Bronchial epithelial cell (primary cell): ENCODE measurements at places on chromosomes 2 and 18.

GRCh38 chr2:219661197-219661954, 33.9 kb downstream of the SLC4A3 start:
- DNase-seq = peak; percentile 87

DNA sequence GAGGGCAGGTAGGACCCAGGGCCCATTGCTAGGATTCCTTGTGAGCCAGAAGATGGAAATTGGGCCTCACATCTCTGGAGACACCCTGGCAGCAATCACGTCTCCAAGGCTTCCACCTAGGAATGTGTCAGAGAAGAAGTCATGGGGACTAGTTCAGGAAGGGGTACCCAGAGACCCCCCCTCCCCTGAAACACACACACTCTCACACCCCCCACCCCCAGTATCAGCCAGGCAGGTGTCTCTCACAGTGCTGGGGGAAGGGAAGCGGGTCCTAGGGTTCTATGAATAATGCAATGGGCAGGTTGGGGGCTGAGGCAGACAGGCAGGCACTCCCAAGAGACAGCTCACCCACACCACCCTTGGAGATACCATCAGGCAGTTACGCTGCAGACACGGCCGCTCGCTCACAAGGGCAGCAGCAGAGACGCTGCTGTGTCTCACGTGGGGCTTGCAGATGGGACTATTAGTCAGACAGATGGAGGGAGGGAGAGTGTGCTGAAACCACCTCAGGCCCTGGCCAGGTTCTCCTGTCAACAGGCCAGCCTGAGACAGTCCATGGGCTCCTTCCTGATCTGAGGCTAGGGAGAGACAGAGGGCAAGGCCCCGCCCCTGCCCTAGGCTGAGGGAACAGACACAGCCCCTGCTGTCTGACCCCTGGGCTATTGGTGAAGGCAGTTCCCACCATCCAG, 134.6 kb downstream of the CYP26B1 start:
- no peak for DNase-seq

GRCh38 chr2:41871080-41871479, 176.7 kb upstream of the PKDCC start:
- no peak for DNase-seq

- no peak for DNase-seq
Measured at GRCh38 chr2:235536711-235537110, 42.9 kb downstream of the AGAP1 start.

DNA sequence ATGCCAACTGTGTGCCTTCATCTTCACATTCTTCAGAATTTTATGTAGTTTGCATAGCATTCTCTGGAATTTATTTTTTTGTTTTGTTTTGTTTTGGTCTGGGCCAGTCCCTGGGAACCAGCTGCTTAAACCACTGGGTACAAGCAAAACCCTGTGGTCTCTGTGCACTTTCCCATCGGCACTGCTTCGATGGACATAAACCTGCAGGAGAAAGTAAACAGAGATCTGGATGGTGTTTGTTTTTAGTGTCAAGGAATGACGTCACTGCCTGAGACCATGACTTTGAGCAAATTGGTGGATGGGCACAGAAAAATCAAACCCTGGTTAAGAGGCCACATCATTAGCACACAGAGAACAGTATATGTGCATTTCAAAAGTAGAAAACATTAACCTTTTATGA, 64.7 kb upstream of the RASGRP3 start:
- peak; percentile 9 for DNase-seq

DNA sequence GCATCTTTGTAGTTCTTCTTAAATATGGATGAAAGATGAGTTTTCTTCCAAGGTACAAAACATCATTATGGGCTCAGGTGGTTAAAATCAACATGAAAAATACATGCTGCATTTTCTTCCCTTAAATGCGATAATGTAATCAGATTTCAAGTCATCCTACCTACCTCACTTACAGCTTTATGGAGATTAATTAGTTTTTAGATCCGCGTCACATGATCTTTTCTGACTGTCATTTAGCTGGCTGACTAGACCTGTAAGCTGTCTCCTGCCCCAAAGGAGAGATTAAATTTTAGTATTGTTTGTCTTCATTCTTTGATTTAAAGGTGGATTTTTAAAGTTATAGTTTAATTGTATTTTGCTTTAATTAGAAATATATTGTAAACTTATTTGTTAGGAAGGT, 678.0 kb upstream of the ZEB2 start:
- DNase-seq = no peak

DNA sequence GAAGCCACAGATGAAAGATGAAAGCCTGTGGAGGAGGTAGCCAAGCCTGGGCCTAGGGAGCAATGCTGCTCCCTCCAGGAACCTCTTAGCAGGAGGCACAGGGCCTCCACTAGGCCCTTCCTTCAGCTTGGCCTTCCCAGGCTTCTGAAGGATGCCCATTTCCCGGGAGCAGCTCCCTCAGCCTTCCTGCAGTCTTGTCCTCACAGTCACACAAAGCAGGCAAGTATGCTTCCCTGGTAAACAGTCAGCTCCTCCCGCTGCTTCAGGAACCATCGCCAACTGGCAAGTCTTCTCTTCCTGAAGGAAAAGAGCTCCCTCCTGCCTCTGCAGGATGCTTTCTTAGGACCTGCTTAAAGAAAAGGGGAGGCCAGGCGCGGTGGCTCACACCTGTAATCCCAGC, 53.2 kb downstream of the SMAD7 start:
- DNase-seq = no peak

DNA sequence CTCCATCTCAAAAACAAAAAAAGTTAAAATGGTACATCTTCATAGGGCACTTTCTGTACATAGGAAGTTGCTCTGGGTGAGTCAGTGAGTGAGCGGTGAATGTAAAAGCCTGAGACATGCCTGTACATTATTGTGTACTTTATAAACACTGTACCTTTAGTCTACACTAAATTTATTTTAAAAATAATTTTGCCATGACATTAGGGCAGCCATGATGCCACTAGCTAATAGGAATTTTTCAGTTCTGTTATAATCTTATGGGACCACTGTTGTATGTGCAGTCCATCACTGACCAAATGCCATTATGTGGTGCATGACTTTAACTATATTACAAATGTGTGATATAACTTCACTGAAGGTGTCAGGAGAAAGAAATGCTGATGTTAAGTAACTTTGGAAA, 11.0 kb upstream of the TXNDC2 start:
- DNase-seq = peak; percentile 81

GRCh38 chr18:32238635-32239268, 48.9 kb downstream of the MEP1B start:
- DNase-seq = no peak

GRCh38 chr2:179876266-179876665, 14.9 kb upstream of the ZNF385B start:
- DNase-seq = peak; percentile 13

DNA sequence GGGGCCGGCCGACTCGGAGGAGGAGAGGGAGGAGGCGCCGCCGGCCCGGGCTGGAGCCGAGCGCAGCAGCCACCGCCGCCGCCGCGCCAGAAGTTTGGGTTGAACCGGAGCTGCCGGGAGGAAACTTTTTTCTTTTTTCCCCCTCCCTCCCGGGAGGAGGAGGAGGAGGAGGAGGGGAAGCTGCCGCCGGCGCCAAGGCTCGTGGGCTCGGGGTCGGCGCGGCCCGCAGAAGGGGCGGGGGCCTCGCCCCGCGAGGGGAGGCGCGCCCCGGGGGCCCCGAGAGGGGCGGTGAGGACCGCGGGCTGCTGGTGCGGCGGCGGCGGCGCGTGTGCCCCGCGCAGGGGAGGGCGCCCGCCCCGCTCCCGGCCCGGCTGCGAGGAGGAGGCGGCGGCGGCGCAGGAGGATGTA, 316 bp downstream of the CRIM1 start:
- DNase-seq = no peak

- no peak for DNase-seq
Measured at GRCh38 chr2:44351088-44351487, 10.2 kb downstream of the PREPL start.

DNA sequence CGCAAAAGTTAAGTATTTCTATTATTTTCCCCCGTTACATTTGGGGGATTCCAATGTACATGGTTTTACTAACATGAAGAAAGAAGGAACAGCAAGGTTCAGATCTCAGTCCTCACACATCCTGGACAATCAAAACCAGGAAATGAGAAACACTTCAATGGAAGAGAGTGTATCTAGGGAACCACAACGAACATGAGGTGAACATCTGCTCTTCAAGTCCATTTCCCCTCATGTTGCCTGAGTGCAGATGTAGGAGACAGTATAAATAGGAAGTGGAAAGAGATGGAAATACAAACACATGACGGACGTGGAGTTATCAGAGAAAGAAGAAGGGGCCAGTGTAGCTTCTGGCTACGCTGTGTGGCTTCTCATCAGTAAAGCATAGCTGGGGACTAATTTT, 52.6 kb downstream of the CHN1 start:
- no peak for DNase-seq

GRCh38 chr2:8657423-8658062, 24.3 kb upstream of the ID2 start:
- DNase-seq = no peak

DNA sequence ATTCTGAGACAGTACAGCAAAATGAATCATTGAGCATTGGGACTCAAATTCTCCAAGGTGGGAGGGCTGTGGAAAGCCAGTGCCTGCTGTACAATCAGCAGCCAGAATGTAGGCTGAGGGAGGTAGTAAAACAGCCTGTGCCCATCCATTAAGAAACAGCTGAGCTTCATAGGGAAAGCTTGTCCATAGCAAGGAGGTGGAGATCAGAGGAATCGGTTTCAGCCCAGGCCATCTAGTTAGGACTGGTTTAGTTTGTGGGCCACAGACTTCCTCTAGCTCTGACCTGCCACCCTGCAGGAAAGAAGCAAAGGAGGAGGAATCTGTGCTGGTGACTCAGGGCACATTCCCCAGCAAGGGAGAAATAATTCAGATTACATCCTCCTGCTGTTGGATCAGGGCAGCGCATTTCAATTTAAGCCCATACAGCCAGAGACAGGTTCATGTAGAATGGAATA, 333.4 kb downstream of the SETBP1 start:
- DNase-seq = peak; percentile 80

DNA sequence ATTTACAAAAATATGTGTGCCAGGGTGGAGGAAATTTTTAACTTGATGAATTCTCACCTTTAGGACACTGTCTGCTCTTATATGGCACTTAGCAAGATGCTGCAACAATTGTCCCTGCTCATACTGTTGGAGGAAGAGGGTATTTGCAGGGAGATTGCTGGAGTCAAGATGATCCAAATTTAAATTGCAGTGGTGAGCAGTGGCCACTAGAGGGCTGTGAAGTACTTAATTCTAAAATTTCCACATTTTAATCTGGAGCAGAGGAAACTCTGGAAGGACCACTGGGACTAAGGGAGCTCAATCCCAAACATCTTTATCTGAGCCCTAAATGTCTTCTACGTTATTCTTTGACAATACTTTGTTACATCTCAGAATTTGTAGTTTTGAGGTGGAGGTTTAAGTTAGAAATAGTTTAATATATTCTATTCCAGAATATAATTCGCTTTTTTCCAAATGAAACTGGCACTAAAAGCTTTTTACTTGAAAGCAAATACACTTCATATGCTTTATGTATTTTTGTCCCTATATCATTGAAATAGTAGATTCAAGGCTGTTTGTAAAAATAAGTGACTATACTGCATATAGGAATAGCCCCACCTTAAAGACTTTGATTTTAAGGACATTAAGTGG, 33.0 kb upstream of the PTH2R start:
- peak; percentile 49 for DNase-seq

- DNase-seq = peak; percentile 45
Measured at GRCh38 chr2:196046123-196046917, 22.3 kb downstream of the DNAH7 start.

GRCh38 chr2:115070002-115070401, 627.6 kb downstream of the DPP10 start:
- no peak for DNase-seq

DNA sequence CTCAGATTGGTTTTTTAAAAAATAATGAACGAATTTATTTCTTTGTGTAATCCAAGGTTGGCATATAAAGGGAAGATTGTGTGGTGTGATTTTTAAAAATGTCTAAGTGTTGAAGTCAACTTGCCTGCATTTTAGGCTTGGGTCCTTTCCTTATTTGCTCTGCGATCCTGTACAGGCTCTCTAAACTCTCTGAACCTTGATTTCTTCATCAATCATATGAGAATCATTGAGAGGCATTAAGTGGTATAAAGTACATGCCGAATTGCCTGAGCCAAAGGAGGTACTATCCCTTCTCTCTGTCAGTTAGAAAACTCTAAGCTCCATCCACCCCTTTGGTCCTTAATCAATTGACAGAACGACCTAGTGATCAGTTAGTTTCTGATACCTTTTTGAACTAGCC, 440.4 kb upstream of the MEX3C start:
- DNase-seq = no peak

DNA sequence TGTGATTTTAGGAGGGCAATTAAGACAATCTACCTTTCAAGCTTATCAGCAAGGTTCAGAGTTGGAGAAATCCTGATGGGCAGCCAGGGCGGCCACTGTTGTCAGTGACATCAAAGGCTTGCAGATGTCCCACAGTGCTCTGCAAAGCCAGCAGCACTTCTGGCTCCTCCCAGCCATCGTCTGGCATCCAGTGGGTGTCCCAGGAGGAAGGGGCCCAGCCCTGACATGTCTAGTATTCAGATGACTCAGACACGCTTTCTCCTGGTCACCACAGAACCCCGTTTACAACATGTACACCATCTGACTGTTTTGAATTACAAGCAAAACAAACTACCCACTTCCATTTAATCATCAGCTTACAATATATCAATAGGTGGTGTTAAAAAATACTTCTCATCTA, 61.4 kb downstream of the CYRIA start:
- peak; percentile 95 for DNase-seq

DNA sequence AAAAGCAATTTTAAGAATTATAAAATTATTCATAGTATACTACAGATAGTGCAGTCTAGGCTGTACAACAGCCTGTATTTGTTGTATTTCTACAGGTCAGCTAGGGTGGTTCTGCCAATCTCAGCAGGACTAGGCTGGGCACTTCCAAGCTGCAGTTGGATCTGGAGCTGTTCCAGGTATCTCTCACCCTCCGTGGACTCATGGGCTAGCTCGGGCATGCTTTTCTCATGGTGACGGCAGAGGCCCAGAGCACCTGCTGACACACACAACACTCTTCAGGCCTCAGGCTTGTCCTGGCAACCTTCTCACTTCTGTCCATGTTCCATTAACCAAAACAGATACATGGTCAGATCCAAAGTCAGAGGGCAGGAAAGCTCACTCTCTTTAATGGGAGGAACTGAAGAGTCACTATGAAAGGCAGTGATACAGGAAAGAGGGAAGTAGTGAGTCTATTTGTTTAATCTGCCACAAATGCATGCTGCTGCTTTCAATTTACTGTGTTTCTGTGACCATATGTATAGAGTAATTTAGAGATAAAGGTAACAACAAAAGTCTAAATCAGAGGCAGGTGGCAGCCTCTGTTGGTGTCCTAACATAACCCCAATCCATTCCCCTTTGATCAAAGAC, 462.4 kb upstream of the ACVR2A start:
- peak; percentile 97 for DNase-seq

- DNase-seq = no peak
Measured at GRCh38 chr2:223433461-223433860, 168.7 kb downstream of the SCG2 start.

GRCh38 chr2:174493549-174494331, 6.9 kb upstream of the GPR155 start:
- DNase-seq = no peak

DNA sequence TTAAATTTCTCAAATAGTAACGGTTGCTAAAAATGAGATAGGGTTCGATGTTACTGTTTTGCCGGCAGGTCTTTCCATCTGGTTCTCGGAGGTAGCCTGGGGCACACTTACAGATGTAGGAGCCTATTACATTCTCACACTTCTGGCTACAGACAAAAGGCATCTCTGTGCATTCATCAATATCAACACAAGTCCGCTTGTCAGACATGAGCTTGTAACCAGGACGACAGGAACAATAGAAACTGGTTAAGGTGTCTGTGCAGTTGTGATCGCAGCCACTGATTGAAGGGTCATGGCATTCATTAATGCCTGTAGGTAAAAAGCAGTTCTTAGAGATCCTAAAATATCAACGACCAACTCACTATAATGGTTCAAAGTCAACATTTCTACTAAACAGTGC, 116.3 kb downstream of the DHRS9 start:
- DNase-seq = no peak
